ENCODE measurements at places on chromosomes 5 and 9.

DNA sequence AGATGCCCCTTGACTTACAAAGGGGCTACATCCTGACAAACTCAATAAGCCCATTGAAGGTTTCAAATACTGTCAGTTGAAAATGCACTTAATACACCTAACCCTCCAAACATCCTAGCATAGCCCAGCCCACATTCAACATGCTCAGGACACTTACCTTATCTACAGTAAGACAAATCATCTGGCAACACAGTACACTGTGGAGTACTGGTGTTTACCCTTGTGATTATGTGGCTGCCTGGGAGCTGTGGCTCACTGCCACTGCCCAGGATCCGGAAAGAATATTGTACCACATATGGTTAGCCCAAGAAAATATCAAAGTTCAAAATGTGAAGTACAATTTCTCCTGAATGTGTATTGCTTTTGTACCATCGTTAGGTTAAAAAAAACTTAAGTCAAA lies 562.2 kb downstream of the HTR1A start:
- no peak for DNase-seq

GRCh38 chr5:43138512-43138893 lies 17.8 kb downstream of the ZNF131 start:
- no peak for DNase-seq

- DNase-seq = peak; percentile 31
These were observed 151.2 kb downstream of the TTC39B start for GRCh38 chr9:15155826-15156225.

DNA sequence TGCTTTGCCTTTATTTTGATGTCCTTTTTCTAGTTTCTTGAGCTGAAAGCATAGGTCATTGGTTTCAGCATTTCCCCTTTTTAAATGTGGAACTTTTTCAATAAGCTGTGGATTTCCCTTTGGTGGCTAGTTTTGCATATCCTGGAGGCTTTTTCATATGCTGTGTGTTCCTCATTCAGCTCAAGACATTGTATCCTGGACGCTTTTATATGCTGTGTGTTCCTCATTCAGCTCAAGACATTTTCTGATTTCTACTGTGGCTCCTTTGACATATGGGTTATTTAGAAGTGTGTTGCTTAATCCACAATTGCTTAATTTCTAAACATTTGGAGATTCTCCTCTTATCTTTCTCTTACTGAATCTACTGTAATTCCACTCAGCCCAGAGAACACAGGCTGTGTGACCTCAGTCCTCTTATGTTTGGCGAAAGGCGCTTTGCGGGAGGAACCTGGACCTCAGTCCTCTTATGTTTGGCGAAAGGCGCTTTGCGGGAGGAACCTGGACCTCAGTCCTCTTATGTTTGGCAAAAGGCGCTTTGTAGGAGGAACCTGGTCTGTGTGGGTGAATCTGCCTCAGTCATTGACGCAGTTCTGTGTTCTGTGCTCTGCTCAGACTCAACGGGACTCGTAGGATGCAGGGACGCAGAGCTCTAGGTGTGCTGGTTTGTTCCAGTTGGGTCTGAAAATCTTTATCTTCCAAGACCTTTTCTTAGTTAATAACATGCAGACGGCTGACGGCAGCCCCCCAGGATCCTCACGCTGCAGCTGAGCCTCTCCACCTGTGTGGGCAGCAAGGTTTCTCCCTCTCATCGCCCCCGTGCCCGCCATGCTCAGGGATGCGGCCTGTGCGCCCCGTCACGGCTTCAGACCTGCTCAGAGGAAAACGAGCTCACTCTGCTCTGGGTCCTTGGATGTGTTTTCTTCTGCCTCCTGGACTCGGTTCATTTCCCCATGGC lies 6.0 kb upstream of the SLC9A3 start:
- DNase-seq = no peak

GRCh38 chr9:17315341-17315740 lies 180.5 kb downstream of the CNTLN start:
- DNase-seq = no peak

DNA sequence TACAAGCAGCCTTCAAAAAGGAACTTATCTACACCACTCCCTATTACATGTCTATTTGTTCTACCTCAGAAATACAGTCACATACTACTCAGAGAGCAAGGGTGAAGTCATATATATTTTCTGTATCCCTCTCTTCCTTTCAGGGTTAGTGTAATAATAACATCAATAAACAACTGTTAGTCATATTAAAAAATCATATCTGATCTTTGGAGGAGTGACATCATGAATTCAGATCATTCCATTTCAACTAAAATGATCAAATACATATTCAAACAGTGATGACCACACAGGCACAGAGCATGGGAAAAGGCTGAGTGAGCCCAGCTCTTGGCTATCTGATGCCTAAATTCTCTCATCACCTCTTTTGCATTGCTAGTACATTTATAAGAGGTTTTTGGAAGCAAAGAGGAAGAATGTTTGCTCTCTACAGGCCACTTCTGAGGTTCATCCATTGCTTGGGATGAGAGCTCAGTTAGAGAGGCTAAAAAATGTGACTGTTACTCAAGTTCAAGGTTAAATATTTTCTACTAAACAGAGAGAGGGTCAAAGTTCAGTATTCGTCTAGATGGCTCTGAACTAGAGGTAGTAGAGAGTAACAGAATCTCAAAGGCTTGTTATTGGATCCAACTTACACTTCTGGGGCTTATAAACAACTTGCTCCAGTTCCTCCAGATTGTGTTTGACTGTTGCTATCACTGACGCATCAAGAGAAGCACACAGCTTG lies 39.0 kb downstream of the RIGI start:
- DNase-seq = no peak

DNA sequence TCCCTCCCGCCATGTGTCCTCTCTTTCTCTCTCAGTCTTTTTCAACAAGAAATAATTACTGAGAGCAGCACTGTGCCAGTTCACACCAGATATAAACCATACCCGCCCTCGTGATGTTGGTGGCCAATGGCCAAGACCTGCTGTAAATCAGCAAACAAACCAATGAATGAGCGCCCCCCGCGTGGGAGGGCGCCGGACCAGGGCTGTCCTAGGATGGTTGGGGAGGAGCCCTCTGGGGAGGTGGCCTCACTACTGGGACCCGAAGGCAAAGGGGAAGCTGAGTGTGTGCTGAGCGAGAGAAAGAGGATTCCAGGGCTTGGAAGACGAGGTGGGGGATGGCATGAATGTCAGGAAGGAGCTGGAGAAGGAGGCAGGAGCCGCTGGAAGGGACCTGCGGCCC lies 51.2 kb upstream of the BARHL1 start:
- DNase-seq = no peak

DNA sequence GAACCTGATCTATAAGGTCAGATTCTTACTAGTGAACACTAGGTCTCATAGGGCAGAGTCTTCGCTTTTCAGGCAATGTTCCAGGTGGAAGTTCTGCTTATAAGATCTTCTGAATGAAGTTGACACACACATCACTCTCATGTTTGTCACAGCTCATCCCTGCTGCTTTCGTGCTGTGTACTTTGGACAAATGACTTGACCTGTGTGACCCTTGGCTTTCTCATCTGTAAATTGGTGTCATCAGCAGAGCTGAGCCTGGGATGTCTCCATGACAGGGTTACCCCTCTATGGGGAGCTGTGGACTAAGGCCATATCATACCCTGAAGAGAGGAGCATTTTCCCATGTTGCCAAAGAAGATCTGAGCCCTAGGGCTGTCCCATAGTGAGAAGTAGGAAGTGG lies 2.8 kb downstream of the DELE1 start:
- no peak for DNase-seq

- DNase-seq = no peak
These were observed 18.8 kb upstream of the TNFAIP8 start for GRCh38 chr5:119336845-119337580.

- peak; percentile 56 for DNase-seq
These were observed 598.7 kb upstream of the SGCD start for GRCh38 chr5:155728146-155728856.
